ENCODE measurements at places on chromosomes 5 and 9. TPM values are rescaled to one million over a fixed set of nuclear protein-coding genes. Genes with fewer than 3 reads are reported as not detected.

The PCDHB6 gene
- 0.11 TPM for total RNA-seq

The MEIKIN gene
- total RNA-seq: not detected

DNA sequence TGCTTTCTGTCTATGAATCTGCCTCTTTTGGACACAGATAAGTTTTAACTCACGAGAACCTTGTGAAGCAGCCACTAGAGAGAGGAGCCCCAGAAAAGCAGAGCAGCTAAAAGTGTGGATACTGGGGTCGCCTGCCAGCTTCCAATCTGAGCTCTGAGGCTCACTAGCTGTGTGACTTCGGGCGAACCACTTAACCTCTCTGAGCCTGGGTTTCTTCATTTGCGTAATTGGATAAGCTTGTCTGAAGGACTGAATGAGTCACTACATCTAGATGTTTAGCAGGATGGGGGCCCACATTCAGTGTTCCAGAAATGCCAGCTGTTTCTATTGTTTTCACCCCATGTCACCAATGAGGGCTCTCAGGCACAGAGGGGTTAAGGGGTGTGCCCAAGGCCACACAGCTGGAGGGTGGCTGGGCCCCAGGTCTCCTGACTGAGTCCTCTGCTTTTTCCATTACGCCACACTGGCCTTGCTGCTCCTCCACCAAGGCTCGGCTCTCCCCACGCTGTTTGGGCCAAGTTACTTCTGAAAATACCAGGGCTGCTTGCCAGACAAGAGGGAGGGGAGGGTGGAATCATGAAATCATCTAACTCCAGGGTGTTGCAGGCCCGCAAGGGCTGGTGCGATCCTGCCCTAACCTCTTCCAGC, 36.2 kb downstream of the SH3PXD2B start:
- peak; percentile 60 for DNase-seq

The SCGB3A2 gene
- not detected for total RNA-seq

DNA sequence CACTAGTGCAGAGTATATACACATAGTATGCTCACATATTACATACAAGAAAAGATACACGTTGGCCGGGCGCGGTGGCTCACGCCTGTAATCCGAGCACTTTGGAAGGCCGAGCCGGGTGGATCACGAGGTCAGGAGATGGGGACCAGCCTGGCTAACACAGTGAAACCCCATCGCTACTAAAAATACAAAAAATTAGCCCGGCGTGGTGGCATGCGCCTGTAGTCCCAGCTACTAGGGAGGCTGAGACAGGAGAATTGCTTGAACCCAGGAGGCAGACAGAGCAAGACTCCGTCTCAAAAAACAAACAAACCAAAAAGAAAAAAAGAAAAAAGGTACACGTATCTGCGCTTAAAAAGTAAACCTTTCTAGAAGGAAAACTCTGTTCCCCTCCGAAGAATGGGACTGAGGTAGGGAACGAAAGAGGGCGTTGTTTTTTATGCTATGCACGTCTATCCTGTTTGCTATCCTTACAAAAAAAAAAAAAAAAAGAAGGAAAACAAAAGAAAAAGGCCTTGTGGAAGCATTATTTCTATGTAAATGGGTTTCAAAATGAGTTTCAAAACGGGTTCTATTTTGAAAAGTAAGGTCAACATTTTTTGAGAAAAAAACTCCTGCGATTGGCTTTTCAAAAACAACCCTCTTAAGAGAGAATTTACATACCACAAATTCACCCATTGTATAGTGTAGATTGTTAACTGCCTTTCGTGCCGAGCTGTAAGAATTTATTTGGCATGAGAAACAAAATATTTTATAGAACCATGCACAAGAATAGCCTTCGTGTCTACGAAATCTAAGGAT, 1.2 kb downstream of the AK3 start:
- DNase-seq: no peak

GRCh38 chr9:109118808-109119438, 824 bp downstream of the TMEM245 start:
- no peak for DNase-seq

GRCh38 chr5:114055318-114056184, 306.3 kb upstream of the KCNN2 start:
- DNase-seq: peak; percentile 8

- no peak for DNase-seq
These were observed 57.9 kb upstream of the FBXW11 start for GRCh38 chr5:172064358-172064757.

- DNase-seq: no peak
These were observed 412.7 kb downstream of the CETN3 start for GRCh38 chr5:89996890-89997289.

The ENTPD2 gene
- total RNA-seq: 26.3 TPM

The FYB1 gene
- 7.3 TPM for total RNA-seq

GRCh38 chr5:10166392-10166791, 83.3 kb downstream of the ATPSCKMT start:
- DNase-seq: no peak

The SPATA9 gene
- total RNA-seq: 0.31 TPM

GRCh38 chr9:130118841-130119518, 53.2 kb upstream of the NCS1 start:
- no peak for DNase-seq

The CCL28 gene
- 144 TPM for total RNA-seq

DNA sequence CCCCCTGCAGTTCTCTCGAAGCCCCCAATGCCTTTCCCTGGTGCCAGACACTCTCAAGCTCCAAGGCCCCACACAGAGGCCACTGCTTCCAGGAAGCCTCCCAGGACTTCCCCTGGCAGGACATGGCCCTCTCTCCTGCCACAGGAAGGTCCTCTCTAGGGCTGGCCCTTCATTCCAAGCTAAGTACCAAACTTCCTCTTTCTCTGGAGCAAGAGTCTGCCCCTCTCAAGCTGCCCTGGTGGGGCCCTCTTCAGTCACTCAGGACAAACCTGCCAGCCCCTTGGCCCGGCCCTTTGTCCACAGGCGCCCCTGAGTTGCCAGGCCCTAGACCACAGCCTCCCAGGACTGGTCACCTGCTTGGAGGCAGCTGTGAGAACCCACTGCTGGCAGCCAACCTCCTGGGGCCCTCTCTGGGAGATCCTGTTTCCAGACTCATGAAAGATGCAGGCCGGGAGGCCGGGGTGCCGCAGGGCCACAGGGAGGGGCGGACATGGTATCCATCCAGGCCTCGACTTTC, 6.6 kb downstream of the NINJ1 start:
- peak; percentile 29 for DNase-seq

GRCh38 chr5:116766470-116766947, 191.9 kb upstream of the SEMA6A start:
- no peak for DNase-seq

- DNase-seq: no peak
These were observed 24.7 kb upstream of the NUDT12 start for GRCh38 chr5:103587185-103587748.

GRCh38 chr5:175814691-175815090, 56.7 kb upstream of the CPLX2 start:
- no peak for DNase-seq

- DNase-seq: no peak
These were observed 83.0 kb upstream of the IFNE start for GRCh38 chr9:21565155-21565554.

The SLC6A19 gene
- 72.5 TPM for total RNA-seq

GRCh38 chr5:72167804-72168203, 60.5 kb downstream of the MAP1B start:
- no peak for DNase-seq

- DNase-seq: peak; percentile 30
These were observed 58.5 kb downstream of the ZNF462 start for GRCh38 chr9:106921341-106921899.

The ENHO gene
- 2.3 TPM for total RNA-seq

The CBY3 gene
- total RNA-seq: not detected

DNA sequence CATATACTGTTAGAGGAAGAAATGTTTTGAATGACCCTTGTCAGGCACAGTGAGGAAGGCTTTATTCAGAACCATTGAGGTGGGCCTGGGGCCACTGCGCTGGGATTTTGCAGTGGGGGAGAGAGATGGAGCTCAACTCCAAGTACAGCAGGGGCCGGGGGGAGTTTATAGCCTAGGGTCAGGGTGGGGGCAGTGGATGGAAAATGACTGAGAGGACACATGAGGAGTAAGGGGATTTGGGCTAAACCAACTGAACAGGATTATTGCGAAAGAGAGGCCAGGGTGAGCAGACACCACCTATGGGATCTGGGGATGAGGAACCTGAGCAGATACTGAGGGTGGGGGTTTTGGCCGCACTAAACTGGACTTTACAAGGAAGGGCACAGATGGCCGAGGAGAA, 6.3 kb downstream of the CEP72 start:
- peak; percentile 8 for DNase-seq

DNA sequence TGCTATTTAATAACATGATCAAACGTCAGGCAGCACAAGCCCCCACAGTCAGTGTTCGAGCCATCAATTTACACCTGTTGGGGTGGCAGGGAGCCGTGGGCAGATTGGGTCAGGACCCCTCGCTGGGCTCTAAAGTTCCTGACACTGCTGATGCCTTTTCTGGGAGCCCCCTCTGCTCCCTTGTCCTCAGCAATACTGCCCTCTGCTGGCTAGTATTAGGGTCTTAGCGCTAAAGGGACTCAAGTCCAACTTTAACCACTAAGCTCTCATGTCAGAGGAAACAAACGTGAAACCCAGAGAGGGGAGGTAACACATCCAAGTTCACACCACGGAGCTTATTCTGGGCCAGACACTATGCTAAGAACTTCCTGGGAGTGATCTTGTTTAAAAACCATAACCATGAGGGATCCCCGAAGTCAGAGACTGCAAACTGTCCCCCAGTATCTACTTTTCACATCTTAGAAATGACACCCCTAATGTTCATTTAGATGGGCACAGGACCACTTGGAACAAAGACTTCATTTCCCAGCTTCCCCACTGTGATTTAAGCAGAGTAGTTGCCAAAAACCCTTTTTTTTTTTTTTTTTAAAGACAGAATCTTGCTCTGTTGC, 20.4 kb downstream of the ANKS6 start:
- DNase-seq: no peak

The SYK gene
- total RNA-seq: 59.7 TPM

DNA sequence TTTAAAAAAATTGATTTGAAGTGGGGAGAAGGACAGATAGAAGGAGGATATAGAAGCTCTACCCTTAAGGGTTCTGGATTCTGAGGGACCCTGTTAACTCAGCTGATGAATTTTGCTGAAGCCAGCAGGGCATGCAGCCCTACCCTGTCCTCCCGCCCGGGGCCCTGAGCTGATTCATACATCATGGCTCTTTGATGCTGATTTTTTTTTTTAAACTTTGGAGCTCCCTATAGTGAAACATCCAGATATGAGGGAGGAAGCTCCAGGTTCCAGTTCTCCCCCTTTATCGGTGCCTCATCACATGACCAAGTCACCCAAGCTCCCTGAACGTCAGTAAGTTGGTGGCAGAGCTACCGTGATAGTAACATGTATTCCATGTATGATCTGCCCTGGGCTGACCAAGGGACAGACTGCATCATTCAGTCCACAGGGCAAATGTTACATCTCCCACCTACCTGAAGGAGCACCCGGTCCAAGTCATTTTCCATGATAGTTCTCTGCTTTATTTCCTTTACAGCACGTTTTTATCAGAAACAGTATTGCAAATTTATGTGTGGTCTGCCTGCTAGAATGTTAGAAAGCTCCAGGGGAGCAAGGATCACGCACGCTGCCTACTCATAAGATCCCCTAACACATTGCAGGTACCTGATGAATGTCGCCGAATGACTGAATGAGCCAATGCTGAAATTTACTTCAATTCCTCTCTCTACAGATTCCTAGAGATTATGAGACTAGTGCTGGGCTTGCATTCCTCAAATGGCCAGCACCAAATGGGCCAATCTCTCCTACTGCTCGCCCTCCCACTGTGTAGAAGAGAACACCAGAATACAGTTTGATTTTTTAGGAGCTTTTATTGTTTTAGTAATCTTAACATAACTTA, 25.9 kb downstream of the SPARC start:
- DNase-seq: no peak

DNA sequence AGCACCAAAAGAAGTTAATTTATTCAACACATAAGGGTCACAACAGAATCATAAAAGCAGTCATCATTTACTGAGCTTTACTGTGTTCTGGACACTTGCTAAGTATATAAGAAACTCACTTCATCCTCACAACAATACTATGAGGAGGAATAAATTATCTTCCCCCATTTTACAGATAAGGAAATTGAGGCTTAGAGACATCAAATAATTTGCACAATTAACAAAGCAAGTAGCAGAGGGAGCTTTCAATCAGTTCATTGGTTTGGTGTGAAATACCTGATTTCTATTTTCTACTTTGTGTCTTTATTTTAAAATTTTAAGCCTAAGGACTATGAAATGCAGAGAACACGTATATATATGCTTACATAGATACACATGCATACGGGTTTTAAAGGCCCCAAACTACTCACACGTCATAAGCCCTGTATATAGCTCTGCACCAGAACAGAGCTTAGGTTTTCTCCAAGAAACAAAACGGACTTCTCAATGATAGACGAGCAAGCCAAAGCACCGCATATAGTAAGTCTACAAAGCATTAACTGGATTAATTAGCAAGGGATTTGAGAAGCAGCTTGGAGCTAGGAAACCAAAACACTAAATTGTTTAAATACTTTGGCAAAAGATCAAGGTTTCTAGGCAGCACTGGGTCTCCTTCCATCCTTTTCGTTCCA, 95.6 kb downstream of the DENND1A start:
- no peak for DNase-seq

DNA sequence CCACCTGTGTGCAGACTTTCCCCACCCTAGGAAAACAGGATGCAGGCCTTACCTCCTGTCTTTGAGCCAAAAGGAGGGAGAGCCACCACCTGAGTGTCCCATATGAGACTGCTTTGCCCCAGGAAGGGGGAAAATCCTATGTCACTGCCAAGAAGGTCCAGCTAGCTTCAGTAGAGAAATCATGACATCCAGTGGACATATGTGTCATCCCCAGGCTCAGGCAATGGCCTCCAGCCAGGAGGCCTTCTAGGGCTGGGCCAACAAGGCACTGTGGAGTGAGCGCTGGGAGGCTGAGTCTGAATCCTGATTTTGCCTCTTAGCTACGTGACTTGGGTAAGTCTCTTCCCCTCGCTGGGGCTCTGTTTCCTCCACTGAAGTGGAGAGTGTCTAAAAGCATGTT, 60.2 kb downstream of the SMIM23 start:
- DNase-seq: no peak

GRCh38 chr5:167104351-167104750, 1187.1 kb upstream of the WWC1 start:
- no peak for DNase-seq

DNA sequence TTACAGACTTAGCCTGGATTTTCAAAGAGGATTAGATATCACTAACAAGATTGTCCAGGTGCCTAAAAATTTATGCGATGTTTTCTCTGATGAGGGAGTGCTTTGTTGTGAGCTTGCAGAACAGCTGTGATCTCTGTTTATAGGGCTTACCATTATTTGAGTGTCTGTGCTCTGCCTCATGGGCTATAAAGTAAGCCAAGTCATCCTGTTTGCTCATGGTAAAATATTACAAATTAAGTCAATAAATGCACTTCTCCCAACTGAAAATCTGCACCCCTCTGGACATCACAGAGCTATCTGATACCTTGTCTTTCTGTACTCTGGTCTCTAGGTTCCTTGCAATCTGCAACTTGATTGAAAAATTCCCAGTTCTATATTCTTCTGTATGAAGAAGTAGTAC, 293.4 kb upstream of the ACTBL2 start:
- no peak for DNase-seq

All from left colon (tissue), 2 donors.